ENCODE measurements at places on chromosomes 4 and X. TPM values are rescaled to one million over a fixed set of nuclear protein-coding genes. Genes with fewer than 3 reads are reported as not detected.

Gene SLC7A11
- total RNA-seq: 53.4 TPM

Gene DCAF8L2
- under 0.01 TPM for total RNA-seq

Gene PNMA3
- 0.66 TPM for total RNA-seq

Gene FOXR2
- total RNA-seq: not detected

Gene SASH3
- total RNA-seq: not detected

Gene TMSB15C
- 3.8 TPM for total RNA-seq

Gene TCEAL6
- not detected for total RNA-seq

Gene PDCL2
- total RNA-seq: not detected

Gene FREM3
- not detected for total RNA-seq

Gene NAP1L2
- total RNA-seq: 3.1 TPM

Gene FOXP3
- not detected for total RNA-seq

Gene OPN1MW3
- not detected for total RNA-seq
